ENCODE measurements at places on chromosomes 13 and 19.

GRCh38 chr13:89270736-89271135 is 1599.6 kb downstream of the SLITRK5 start:
- DNase-seq: no peak

GRCh38 chr13:46126552-46127357 is 21.9 kb upstream of the CPB2 start:
- peak; percentile 43 for DNase-seq

GRCh38 chr19:6350688-6351087 is 10.6 kb upstream of the CLPP start:
- DNase-seq: no peak

- DNase-seq: no peak
Measured at GRCh38 chr19:16207490-16208025, 9.8 kb downstream of the AP1M1 start.

GRCh38 chr19:7811989-7812388 is 18.0 kb upstream of the EVI5L start:
- no peak for DNase-seq

DNA sequence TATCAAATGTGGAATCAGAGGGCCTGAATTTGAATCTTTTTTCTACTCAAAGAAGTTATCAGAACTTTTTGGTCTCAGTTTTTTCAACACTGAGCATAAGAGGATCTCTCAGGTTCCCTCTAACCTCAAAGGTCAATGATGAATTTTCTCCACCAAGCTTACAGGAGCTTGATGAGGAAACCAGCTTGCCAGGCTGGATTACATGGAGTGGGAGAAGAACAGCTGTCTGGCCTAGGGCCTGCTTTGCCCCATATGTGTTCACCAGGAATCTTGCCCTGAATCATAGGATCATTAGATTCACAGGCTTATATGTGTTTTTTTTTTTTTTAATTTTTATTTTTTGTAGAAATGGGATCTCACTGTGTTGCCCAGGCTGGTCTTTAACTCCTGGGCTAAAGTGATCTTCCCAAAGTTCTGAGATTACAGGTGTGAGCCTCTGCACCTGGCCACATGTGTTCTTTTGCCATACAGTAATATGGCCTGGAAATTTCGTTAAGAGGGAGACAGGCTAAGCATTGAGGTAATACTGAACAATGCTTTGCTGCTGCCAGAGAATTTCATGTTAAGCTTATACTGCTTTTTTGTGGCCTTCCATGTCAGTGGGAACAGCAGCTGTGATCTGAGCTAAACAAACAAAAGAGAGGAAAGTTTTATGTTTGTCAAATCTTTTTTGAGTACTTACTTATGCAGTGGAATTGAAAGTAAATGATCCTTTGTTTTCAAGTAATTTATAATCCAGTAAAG is 110.6 kb downstream of the DNAJC3 start:
- DNase-seq: no peak

- no peak for DNase-seq
Measured at GRCh38 chr19:40283414-40284250, 1.5 kb downstream of the AKT2 start.

Data from NCI-H1436 (cell line).